Esophagus muscularis mucosa (tissue), 4 donors: ENCODE measurements at places on chromosomes 7 and 10. TPM values are rescaled to one million over a fixed set of nuclear protein-coding genes. Genes with fewer than 3 reads are reported as not detected.

- no peak for DNase-seq
These were observed 572.6 kb downstream of the IPMK start for GRCh38 chr10:57694956-57695608.

DNA sequence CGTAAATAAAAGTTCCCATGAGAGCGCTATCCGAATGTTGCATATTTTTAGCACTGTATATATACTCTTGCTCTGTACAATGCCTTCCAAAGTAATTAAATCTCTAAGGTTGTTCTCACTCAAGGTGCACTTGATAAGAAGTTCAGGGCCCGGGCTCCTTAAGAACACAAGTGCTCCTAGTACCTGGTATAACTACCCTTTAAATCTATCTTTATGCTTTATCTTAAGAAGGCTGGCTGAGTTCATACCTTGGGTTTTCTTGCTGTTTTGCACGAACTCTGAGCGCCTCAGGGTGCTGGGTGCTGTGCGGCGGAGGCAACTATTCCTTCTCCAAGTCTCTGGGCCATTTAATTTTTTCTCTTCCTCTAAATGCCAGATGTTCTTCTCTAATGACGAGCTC lies 80.4 kb downstream of the DNMBP start:
- DNase-seq: no peak

GRCh38 chr10:82335831-82336230 lies 460.8 kb downstream of the NRG3 start:
- DNase-seq: no peak

DNA sequence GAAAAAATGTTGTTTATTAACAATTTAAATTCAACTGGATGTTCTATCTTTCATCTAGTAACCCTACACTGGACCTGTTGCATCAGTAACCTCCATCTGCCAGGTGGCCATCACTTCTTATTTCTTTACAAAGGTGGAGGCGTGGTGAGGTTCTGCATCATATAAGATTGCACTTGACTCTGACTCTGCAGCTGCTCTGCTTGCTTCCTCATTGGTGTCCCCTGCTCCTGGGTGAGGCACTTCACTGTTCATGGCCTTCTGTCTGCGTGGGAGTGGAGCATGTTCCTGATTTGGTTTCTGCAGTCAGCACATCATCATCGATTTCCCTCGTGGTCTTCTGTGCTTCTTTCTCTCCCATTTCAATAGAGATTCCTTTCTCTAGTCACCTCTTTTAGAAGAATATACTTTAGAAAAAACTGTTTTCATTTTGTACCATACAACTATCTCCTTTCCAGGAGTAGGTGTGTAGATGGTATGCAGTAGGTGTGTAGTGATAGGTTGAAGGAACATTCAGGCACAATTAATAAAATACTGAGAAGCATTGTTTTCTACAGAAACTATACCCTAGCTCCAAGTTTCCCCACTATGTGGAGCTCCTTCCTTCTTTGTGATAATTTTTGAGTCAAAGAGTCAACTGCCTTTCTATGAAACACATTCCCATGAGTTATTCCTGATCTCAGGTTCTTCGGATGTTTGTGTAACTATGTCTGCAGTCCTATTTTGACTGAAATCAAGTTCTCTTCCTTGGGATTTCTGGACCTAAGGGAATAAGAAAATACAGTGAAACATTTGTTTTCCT lies 231.7 kb upstream of the CNTNAP2 start:
- DNase-seq: no peak

GRCh38 chr10:35412003-35412723 lies 75.9 kb downstream of the CCNY start:
- no peak for DNase-seq

DNA sequence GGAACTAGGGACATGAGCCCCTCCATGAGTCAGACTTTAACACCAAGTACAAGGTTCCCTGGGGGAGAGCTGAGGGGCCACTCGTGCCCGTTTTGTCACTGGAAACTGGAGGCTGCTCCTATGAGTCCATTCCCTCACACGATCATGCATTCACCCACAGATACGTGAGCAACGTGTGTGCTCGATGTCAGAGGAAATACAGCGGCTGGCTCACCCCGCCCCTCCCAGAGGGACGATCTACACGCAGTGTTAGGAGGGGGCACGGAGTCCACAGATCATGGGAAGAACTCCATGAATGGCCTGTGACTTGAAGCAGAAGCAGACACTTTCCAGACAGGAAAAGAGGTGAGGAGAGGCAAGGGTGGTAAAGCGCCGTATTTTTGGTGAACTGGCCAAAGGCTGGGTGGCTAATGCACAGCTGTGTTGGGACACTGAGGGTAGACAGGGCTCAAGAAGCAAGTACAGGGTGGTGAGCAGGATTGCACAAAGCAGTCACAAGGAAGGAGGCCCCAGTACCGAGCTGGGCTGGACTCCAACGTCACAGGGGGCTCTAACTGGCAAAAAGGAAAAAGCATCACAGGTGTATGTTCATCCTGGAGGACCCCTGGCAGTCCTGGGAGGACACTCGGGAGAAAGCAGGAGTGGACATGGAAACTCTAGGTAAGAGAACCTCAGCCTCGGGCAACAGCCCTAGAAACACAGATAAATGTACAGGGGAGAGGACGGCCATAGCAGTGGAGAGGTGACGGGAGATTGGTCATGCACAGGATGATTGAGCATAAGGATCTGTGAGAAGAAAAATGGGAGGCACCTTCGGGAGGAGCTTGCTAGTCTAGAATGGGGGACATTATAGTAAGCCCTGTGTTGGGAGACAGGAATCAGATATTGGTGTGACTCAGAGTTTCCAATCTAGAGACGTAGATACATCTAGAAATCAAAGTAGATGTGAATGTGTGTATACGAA lies 41.2 kb downstream of the TNS3 start:
- no peak for DNase-seq

DNA sequence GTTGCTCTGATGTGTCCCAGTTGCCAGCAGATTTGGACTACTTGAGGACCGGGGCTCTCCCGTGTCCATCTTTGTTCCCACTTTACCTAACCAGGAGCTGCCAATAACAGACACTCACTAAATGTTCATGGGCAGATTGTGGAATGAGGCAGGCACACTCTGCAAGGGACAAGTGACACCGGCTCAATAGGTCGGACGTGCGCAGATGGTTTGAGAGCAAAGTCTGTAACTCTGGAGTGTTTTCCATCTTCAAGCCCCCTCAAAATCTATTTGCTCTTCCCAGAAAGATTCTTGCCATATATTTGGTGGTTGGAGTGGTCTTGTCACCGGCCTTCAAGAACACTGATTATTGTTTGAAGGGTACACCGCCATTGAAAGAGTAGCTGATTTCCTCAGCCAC lies 47.2 kb downstream of the THNSL1 start:
- DNase-seq: peak; percentile 74

- peak; percentile 55 for DNase-seq
These were observed 36.5 kb upstream of the AKR1C2 start for GRCh38 chr10:5040010-5040673.

Gene ZFAND4
- total RNA-seq: 12.9 TPM

Gene VTI1A
- total RNA-seq: 38.6 TPM
